ENCODE measurements at places on chromosomes 11 and 22.

DNA sequence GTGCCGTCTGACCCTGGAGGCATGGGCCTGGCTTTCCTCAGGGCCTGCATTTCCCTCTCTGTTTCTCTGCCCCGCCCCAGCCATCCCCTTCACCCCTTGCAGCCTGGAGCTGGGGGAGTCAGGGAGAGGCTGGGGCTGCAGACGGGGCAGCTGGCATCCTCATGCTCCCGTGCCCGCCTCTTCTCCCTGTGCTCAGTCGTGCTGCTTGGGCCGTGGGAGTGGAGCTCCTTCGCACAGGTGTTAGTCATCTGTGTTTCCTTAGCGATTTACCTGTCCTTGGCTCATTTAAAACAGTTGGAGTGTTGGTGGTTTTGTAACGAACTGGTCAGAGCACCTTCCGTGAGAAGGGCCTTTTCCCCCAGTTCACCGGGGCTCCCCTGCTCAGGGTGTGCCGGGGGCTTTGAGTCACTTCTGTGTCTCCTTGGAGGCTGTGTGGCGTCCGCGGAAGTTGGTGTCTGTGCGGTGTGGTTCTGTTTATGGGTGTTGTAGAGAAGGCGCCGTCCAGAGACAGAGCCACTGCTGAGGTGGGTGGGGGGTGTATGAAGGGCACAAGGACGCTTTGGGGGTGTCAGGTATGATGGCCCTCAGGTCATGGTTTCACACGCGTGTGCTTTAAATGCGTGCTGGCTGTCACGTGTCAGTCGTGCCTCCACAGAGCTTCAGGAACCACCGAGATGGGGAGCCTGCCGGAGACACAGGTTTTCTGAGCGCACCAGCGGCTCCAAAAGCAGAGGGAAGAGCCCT lies 19.5 kb downstream of the BRSK2 start:
- DNase-seq, result no peak

DNA sequence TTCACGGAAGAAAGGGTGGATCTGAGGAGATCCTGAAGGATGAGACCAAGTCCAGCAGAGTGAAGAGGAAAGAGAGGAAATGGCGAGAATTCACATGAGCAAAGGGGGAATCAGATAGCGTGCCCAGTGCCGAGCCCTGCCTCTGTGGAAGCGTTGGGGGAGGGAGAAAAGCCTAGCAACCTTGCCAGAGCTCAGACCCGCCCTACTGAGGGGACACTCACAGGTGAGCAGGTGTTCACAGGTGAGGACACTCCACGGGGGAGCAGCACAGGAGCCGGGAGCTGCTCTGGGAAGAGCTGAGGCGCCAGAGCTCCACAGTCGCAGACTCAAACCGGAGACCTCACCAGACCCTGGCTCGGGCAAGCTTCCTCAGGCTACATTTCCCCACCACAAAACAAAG lies 56.2 kb downstream of the MICAL3 start:
- DNase-seq, result no peak

- no peak for DNase-seq
Measured at GRCh38 chr11:115558635-115559034, 54.4 kb upstream of the CADM1 start.

DNA sequence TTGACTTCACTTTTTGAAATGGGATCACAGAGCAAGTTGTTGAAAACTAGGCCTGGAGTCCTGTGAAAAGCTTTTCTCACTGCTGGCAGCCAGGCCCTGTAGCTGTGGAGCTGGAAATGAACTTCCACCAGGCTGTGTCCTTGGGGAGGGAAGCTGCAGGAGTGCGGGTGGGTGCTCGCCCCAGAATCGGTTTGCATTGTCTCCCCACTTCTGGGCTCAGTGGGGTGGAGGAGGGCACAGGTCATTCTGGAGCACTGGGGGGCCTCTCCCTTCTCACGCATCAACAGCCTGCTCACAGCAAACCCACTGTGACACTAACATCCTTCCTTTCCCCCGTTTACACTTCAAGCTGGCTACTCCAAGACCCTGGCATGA lies 15.2 kb downstream of the GLB1L2 start:
- no peak for DNase-seq

DNA sequence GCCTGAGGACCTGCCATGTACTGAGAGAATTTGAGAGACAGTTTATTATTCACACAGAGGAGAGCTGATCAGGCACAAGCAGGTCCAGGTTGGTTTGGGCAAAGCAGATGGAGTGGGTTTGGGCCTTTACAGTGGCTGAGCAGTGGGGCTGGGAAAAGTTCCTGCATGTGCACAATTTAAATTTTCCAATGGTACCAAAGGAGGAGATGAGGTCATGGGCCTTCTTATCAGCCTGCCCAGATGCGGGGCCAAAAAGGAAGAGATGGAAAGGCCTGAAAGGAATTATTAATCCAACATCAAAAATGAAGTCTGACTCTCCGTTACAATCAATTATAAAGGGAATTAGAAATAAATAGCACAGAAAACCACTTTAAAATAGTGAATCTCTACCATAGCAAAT lies 367.6 kb downstream of the TMEM135 start:
- no peak for DNase-seq

DNA sequence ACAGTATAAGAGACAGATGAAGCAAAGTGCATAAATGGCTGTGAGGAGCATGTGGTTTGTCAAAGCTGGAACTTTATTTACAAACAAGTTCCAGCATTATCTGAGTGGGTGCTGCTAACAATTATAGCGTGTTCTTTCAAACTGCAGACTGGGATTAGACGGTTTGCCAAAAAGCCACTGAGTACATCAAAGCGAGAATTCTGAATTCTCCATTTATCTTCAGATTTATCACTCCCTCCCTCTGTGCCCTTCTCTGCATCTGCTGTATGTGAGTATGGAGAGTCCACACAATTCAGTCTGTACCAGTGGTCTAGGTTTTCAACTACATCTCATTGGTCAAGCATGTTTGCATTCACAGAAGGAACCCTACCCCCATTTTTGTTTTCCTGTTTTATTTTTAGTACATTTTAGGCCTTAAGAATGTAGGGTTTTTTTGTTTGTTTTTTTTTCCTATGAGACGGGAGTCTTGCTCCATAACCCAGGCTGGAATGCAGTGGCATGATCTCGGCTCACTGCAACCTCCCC lies 18.1 kb upstream of the INCENP start:
- no peak for DNase-seq

- no peak for DNase-seq
Measured at GRCh38 chr11:97751405-97751804, 1269.3 kb upstream of the CNTN5 start.

DNA sequence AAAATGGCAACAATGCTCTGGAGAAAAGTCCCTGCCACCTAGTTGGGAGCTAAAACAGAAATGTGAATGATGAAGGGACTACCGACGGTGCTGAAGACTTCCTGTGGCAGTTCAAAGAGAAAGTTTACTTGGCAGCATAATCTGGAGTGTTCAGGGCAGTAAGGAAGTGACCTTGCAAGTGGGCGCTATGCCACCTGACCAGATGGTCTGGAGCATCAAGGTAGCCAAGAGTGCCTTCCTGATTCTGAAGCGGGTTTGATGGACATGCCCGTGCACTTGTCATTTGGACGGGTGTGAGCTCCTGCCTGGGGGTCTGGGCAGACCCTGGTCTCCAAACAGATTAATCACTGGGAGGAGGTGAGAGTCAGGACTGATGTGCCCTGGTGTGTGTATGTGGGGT lies 1.8 kb upstream of the SNX19 start:
- no peak for DNase-seq

GRCh38 chr22:31286360-31287255 lies 5.7 kb downstream of the PIK3IP1 start:
- DNase-seq, result peak; percentile 66

DNA sequence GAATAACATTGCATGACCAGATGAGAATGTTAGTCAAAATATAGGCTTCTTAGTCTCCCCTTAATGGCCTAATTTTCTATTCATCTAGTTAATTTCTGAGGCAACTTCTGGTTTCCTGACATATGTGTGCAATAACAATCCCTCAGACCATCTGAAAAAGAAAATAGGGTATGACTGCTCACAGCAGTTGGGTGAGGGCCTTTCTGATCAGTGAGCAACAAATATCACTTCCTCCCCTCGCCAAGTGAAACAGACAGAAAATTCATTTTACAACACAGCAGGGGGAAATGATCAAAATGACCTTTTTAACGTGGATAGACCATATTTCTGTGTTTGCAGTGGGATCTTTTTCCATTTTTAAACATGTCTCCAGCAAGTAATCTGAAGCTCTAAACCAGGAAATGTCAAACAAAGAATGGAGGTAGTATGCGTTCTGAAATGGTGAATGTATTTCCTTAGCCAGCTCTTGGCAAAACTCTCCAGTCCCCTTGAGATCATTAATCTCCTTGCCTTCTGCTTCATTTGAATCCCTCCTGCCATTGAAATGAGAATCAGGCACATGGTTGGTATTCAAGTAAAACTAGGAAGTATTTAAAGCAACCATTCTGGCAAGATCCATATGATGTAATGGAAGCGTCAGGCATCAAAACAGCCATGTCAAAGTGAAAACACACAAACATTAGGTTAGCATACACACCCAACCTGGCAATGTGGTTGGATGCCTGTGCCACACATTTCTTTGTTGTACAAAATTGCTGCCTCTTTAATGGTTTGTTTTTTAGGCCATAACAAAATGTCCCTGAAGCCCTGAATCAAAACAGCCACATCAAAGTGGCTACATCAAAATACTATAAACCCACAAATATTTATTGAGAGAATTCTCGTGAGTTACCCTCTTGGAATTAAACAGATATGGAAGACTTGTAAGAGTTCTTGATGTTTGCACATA lies 100.1 kb downstream of the SLC1A2 start:
- DNase-seq, result no peak

- DNase-seq, result no peak
Measured at GRCh38 chr22:35589071-35589755, 27.9 kb downstream of the MB start.

DNA sequence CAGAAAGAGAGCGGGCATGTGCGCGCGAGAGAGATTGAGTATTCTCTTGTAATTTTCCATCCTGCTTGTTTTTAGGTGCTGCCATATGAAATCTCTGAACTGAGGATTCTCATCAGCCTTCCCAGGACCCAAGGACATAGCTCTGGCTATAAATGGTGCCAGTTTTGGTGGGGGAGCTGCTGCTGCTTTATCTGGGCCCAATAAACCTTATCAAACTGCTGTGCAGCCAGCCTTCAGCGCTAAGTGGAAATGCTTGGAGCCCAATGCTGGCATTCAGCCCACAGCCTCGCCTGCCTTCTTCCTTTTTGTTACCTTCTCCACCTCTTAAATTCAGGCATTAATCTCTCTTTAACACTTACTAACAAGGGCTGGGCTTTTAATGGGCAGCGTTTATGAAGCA lies 2.4 kb upstream of the ZBTB16 start:
- no peak for DNase-seq

GRCh38 chr11:13705710-13706109 lies 37.2 kb downstream of the FAR1 start:
- DNase-seq, result no peak

DNA sequence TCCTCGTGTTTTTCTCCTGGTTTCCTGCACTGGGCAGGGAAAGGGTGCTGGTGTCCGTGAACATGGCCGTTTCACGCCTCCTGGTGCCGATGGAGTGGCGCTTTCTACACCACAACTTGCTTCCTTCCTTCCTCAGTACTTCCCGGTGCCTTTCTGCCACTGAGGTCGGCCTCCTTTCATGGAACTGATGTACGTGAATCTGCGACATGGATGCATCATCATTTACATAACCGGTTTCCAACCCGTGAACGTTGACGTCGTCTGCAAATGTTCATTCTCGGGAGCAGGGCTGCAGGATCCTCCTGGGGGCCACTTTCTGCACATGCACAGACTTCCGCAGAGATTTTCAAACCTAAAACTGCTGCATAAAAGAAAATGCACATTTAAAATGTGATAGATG lies 474.4 kb downstream of the BRD1 start:
- DNase-seq, result no peak

DNA sequence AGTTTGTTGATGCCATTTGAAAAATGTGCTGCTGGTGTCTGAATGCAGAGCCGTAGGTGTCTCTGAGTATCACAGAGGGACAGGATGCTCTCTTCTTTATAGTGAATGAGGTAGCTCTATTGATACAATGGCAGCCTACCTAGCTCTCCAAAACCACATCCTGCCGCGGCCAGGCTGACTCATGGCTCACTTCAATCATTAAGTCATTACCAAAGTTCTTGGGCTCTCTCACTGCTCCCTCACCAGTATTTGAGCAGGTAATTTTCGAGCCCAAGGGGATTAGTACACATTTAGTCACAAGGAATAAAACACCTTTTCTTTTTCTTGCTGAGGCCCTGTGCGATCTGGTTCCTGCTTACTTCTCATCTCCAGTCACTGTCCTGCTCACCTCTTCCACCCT lies 509.0 kb upstream of the LARGE1 start:
- no peak for DNase-seq

DNA sequence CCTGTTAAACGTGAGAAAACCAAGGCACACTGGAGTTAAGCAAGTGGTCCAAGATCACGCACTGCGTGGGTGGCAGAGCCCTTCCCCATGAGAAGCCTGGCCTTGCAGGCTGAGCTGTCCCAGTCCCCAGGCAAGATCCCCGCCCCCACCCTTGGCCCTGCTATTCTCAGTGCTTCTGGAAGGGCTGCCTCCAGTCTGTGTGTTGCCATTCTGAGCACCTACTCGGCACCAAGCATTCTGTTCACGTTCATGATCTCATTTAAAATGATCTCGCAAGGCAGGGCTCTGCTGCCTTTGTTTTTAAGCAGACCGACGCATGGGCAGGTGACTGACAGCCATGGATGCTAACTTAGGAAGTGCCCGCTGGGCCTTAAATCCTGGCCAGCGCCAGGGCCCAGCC lies 62.8 kb downstream of the PHF21B start:
- no peak for DNase-seq

DNA sequence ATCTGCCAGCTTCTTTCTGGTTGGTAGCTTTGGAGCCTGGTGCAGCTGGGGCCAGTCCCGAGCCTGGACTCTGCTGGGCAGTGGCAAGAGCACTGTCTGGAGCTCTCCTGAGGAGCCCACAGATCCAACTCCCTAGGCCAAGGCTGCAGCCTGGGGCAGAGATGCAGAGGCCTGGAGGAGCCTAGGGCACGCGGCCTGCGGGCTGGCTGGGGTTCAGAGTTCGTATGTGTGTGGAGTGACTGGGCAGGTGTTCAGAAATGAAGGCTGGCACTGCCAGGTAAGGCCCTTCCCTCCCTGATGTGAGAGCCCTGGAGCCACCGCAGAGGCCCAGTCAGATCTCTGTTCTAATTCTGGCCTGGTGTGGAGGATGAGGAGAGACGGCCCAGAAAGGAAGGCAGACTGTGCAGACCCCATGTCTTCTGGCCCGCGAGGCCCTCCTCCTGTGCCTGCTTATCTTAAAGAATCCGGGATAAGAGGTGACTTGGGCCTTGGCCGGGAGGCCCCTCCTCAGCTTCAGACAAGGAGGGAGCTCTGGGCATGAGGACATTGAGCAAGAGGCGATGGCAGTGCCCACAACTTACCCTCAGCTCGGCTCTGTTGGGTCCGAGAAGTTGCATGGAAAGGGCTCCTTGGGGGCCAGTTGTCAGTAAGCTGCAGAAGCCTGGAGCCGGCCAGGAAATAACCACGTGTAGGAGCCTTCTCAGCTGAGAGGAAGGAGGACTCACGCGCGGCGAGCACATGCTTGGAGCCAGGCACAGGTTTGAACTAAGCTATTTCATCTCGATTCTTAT lies 62.2 kb upstream of the B3GAT1 start:
- DNase-seq, result no peak

GRCh38 chr11:58511636-58512035 lies 3.7 kb upstream of the OR5B21 start:
- DNase-seq, result no peak

- DNase-seq, result no peak
Measured at GRCh38 chr11:123630126-123630608, 24.3 kb downstream of the SCN3B start.

- DNase-seq, result no peak
Measured at GRCh38 chr11:28140689-28141455, 32.7 kb downstream of the METTL15 start.
